HS-5 (cell line): ENCODE measurements at places on chromosomes 1 and 21.
A peak's percentile ranks its signal among the peaks of the same experiment; 100 is the strongest.

DNA sequence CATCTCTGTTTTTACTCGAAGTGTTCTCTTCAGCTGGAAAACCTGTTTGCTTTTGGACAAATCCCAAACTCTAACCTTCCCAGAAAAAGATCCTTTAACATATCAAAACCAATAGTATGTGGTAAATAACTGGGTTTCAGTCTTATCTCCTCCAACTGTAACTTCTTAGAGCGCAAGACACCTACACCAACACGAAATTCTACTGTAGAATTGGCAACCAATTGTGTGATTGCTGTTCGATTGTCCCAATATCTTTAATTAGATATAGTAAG, 5.8 kb upstream of the MPZL1 start:
- DNase-seq: no peak

GRCh38 chr1:86778569-86779239, 74.3 kb downstream of the SH3GLB1 start:
- DNase-seq: peak; percentile 35

- DNase-seq: no peak
These were observed 336.4 kb downstream of the SMYD3 start for GRCh38 chr1:246170574-246171261.

DNA sequence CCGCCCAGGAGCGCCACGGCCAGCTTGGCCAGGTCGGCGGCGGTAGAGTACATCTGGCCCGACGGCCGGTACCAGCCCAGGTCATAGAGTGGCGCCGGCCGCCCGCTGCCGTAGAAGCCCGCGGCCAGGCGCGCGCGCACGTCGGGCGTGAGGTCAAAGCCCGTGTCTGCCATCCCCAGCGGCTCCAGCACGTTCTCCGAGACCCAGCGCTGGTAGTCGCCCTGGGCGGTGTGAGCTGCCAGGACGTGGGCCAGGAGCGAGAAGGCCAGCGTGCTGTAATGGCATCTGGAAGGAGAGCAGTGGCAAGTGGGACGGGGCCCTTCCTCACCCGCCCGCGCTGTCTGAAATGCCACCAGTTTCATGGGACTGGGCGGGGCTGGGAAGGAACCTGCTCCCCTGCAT, 18.9 kb downstream of the LACTBL1 start:
- DNase-seq: no peak

DNA sequence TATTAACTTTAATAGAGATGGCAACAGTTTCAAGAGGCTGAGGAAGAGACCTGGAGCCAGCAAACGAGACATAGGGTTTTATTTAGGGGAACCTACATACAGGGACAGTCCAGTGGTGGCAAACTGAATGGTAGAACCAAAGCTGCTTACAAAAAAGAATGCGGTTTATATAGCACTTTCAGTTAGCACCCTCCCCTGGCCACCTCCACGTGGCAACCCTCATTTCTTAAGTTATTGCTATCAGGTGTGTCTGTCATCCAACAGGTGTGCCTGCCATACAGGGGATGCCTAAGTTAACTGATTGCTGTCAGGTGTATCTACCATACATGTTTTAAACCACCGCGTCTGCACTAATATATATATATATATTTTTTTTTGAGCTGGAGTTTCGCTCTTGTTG, 129.2 kb upstream of the DUSP10 start:
- DNase-seq: no peak

DNA sequence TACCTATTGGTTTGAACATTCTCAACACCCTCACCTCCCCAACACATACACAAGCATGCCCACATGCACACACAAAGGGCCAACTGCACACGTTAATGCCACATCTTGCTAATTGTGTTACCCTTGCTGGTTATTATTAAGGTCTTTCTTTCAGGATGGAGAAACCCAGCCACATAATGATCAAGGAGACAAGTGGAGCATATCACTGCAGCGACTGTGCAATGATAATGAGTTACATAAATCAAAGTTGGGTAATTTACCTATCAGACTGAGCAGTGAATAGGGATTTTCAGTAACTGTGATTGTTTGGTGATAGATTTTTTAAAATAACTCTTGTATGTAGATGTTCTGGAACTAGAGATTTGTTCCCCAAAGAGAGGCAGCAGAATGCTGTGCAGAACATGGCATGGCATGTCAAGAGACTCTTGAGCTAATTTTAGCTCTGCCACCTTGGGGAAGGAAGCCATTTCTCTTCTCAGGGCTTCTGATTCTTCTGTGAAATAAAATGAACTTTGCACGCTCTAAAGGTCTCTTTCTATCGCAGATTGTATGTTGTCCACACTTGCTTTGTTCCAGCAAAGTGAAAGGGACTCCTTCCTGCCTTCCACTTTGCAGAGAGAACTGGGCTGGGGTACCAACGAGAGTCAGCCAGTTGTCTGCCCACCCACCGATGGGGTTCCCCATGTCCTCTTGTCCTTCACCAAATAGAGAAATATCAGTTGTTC, 126.0 kb upstream of the CAMK1G start:
- DNase-seq: no peak

- DNase-seq: no peak
These were observed 63.9 kb downstream of the PLPPR4 start for GRCh38 chr1:99328171-99328570.

DNA sequence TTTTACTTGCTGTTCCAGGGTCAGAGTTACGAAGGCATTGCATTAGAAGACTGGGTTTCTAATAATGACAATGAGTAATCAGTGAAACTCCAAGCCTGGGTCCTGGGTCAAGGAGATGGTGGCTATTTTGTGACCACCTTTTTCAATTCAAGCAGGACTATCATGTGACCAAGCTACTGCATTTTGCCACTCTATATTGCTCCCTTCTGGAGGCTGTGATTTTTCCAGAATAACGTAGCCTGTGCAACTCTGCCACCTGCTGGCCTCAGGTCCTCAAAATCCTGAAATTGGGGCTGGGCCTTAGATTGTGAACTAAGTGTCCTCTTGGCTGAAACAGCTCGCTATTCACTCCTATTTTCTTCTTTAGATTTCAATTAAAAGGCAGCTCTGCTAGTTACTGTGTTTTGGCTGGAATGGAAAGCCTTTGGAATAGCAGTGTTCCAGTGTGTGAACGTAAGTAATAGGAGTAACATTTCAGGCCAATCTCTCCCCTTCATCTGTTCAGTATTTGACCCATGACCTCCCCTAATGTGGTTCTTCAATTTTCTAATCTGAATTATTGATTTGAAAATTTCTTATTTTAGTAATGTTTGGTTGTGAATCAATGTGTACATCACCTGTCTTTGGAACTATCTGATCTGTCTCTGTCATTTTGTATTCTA, 52.9 kb upstream of the CD46 start:
- peak; percentile 40 for DNase-seq
